Activated naive CD4-positive, alpha-beta T cell treated with anti-CD3 and anti-CD28 coated beads, Interleukin-2, amount 10 ng/mL, durations not matched to agents 7 days and 5 days (primary cell): ENCODE measurements at places on chromosomes 12 and 14.

- no peak for DNase-seq
Measured at GRCh38 chr12:80154261-80154660, 54.9 kb downstream of the OTOGL start.

- no peak for DNase-seq
Measured at GRCh38 chr12:102463659-102464249, 16.6 kb downstream of the IGF1 start.

GRCh38 chr14:100611811-100612480 lies 24.7 kb upstream of the BEGAIN start:
- no peak for DNase-seq

- no peak for DNase-seq
Measured at GRCh38 chr14:59849411-59850130, 21.0 kb downstream of the RTN1 start.

- no peak for DNase-seq
Measured at GRCh38 chr12:46471404-46471803, 98.8 kb upstream of the SLC38A2 start.

- DNase-seq, result no peak
Measured at GRCh38 chr14:52898496-52898895, 52.4 kb downstream of the FERMT2 start.

- peak; percentile 84 for DNase-seq
Measured at GRCh38 chr14:54565785-54566409, 1.0 kb upstream of the SAMD4A start.

GRCh38 chr12:116537101-116537904 lies 21.9 kb upstream of the MAP1LC3B2 start:
- DNase-seq, result no peak

GRCh38 chr12:13100882-13101769 lies 2.3 kb downstream of the GSG1 start:
- DNase-seq, result peak; percentile 95

DNA sequence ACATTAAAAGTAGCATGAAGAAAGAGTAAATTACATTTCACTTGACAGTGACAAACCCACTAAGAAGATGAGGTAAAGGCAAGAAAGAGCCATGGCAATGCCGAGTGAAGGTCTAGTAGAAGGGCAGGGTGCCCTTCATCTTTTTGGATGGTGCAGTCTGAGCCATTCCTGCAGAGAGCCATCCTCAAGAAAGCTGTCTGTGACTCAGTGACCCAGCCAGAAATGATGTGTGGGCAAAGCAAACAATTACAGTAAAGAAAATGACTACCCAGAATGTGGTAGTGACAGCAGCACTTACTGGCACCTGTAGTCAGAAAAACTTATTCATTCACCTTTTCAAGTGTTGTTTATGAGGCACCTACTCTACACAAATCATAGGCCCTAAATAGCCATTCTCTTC lies 281.7 kb downstream of the DUSP6 start:
- DNase-seq, result no peak

- DNase-seq, result peak; percentile 25
Measured at GRCh38 chr12:14567351-14568162, at the start of gene PLBD1. Gene PLBD1 (minus strand): TSS chr12:14567883. CDS start chr12:14567696, 187 bp downstream.

DNA sequence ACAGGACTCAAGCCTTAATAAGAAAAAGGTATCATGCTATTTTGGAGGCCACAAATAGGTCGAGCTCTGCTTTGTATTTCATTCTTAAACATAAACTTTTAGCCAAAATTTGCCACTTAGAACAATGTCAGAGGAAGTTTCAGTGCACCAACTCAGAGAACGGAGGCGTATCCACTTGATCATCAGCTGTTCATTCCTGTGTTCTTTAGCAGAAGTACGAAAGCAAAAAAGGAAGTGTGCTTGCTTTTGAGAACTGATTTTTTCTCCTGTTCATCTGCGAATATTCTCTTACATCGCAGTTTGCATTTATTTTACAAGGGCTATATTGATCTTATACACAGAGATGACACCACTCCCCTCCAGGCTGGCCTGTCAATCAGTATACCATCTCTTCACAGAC lies 188.6 kb upstream of the SOX5 start:
- no peak for DNase-seq

GRCh38 chr12:48390026-48390425 lies 39.3 kb upstream of the ZNF641 start:
- DNase-seq, result no peak

DNA sequence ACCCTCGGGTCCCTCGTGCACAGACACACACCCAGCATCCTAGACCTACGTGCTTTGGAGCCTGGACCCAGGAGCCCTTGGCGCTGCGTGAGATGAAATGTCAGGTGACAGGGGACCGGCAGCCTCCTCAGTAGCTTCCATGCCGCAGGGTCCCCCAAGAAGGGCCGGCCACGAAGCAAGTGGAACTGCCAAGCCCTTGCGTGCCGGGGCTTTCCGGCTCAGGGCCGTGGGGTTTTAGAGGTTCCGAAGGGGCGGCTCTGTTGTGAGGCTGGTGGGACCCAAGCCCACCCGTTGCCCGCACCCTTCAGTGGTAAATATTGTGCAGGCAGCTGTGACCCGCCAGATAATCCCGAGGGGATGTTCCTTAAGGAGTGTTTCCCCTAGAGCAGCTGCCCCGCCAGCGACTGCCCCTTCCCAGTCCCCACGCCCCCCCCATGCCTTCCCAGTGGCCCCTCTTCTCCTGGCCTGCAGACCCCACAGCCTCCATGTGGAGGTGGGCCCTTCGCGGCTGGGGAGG lies 133.7 kb downstream of the ADGRD1 start:
- DNase-seq, result no peak

- DNase-seq, result no peak
Measured at GRCh38 chr14:65849091-65849490, 436.6 kb downstream of the FUT8 start.

- DNase-seq, result no peak
Measured at GRCh38 chr14:33812181-33812580, 138.7 kb downstream of the EGLN3 start.
